ENCODE measurements at places on chromosomes 13 and 19.

DNA sequence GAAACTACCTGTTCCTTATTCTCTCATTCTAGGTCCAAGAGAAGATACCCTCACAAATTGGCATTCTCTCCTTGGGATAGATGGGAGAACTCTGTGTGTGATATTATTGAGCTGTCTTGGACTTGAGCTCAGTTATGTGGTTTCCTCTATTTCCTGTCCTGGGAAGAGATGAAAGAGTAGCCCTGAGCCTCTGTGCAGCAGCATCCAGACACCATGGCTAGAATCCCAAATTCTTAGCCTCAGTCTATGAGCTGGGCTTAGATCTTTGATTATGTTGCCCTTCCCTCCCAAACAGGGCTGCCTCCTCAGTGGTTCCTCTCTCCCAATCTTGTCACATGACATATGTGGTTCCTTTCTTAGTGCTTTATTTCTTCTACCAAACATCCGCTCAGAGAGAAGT, 290.7 kb downstream of the SPRY2 start:
- no peak overlapping the region for H3K27ac ChIP-seq
- H3K27me3 ChIP-seq, result peaks cover 9% of the 10 kb centered on the region
- H3K36me3 ChIP-seq, result no peaks in the 10 kb centered on the region
- peaks cover 35% of the 10 kb centered on the region for H3K4me1 ChIP-seq

GRCh38 chr13:24693862-24694471, 13.8 kb downstream of the ATP12A start:
- H3K36me3 ChIP-seq, result no peaks in the 10 kb centered on the region
- H3K27me3 ChIP-seq, result peaks cover 27% of the 10 kb centered on the region
- H3K4me1 ChIP-seq, result peaks cover 5% of the 10 kb centered on the region
- DNase-seq, result peak; percentile 61
- no peak overlapping the region for H3K27ac ChIP-seq
- peak overlapping the region; percentile 66 for H3K4me3 ChIP-seq

- no peak for DNase-seq
- no peak overlapping the region for H3K27ac ChIP-seq
- no peaks in the 10 kb centered on the region for H3K36me3 ChIP-seq
- peaks cover 48% of the 10 kb centered on the region for H3K27me3 ChIP-seq
- H3K4me1 ChIP-seq, result no peaks in the 10 kb centered on the region
- no peak overlapping the region for H3K4me3 ChIP-seq
These were observed 45.4 kb upstream of the CALM3 start for GRCh38 chr19:46555628-46556280.

- no peak overlapping the region for H3K4me3 ChIP-seq
- H3K27me3 ChIP-seq, result no peaks in the 10 kb centered on the region
- H3K27ac ChIP-seq, result no peak overlapping the region
- no peak for DNase-seq
- peaks cover 25% of the 10 kb centered on the region for H3K36me3 ChIP-seq
These were observed 36.5 kb downstream of the B3GLCT start for GRCh38 chr13:31236211-31236786.

DNA sequence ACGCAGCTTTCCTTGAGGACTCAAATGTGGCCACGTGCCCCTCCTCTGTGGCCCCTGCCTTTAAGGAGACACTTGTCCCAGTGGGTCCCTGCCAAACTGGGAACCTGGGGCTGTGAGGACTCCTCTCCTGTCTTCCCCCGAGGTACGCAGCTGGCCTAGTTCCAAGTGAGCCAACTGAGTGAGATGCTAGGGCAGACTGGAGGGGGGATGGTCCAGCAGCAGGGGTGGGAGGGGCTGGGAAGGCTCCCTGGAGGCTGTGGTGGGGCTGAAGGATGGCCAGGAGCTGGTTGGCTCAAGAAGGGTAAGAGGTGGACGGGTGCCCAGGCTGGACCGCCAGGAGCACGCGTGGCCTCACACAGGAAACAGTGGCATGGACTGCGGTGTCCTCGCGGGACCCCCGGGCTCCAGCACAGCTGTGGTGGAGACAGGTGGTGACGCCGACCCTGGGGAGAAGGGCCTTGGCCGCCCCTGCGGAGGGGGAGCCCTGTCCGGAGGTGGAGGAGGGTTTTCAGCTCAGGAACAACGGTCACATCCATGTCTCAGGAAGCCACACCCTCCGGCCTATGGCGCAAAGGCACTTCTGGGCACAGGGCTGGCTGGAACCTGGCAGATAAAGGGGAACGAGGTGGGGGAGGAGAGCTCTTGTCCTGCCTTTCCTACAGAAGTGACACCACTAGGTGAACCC, 45.8 kb downstream of the MLLT1 start:
- H3K36me3 ChIP-seq, result peaks cover 31% of the 10 kb centered on the region
- H3K27me3 ChIP-seq, result no peaks in the 10 kb centered on the region
- peaks cover 64% of the 10 kb centered on the region for H3K4me1 ChIP-seq
- no peak for DNase-seq
- no peak overlapping the region for H3K4me3 ChIP-seq

DNA sequence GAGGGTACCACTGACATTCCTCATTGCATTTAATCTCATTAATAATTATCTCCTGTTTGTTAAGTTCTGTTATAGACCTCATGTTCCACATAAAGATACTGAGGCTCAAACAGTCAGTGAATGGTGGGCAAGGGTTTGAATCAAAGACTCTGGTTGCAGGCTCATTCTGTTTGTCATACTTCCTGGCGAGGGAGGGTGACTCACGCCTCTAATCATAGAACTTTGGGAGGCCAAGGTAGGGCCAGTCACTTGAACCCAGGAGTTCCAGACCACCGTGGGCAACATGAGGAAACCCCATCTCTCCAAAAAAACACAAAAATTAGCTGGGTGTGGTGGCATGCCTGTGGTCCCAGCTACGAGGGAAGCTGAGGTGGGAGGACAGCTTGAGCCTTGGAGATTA, 220.7 kb upstream of the MIR17HG start:
- peaks cover 4% of the 10 kb centered on the region for H3K27me3 ChIP-seq
- no peak overlapping the region for H3K4me3 ChIP-seq

- H3K36me3 ChIP-seq, result no peaks in the 10 kb centered on the region
- H3K27ac ChIP-seq, result no peak overlapping the region
- H3K4me1 ChIP-seq, result peaks cover 42% of the 10 kb centered on the region
- H3K4me3 ChIP-seq, result no peak overlapping the region
- no peak for DNase-seq
- peaks cover 4% of the 10 kb centered on the region for H3K27me3 ChIP-seq
These were observed 172.4 kb upstream of the UBL3 start for GRCh38 chr13:30022796-30023195.

DNA sequence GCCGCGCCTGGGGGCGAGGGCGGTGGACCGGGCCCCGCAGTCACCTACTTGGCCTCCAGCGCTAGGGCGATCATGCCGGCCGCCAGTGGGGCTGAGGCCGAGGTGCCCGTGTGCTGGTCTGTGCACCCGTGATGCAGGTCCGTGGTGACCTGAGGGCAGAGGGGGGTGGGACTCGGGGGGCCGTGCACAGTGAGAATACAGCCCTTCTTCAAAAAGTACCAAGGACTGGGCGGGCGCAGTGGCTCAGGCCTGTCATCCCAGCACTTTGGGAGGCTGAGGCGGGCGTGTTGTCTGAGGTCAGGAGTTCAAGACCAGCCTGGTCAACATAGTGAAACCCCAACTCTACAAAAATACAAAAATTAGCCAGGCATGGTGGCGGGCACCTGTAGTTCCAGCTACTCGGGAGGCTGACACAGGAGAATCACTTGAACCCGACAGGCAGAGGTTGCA, 5.0 kb upstream of the C19orf25 start:
- H3K4me1 ChIP-seq, result peaks cover 4% of the 10 kb centered on the region
- DNase-seq, result no peak
- H3K36me3 ChIP-seq, result no peaks in the 10 kb centered on the region
- H3K27me3 ChIP-seq, result no peaks in the 10 kb centered on the region
- H3K4me3 ChIP-seq, result no peak overlapping the region
- H3K27ac ChIP-seq, result no peak overlapping the region

DNA sequence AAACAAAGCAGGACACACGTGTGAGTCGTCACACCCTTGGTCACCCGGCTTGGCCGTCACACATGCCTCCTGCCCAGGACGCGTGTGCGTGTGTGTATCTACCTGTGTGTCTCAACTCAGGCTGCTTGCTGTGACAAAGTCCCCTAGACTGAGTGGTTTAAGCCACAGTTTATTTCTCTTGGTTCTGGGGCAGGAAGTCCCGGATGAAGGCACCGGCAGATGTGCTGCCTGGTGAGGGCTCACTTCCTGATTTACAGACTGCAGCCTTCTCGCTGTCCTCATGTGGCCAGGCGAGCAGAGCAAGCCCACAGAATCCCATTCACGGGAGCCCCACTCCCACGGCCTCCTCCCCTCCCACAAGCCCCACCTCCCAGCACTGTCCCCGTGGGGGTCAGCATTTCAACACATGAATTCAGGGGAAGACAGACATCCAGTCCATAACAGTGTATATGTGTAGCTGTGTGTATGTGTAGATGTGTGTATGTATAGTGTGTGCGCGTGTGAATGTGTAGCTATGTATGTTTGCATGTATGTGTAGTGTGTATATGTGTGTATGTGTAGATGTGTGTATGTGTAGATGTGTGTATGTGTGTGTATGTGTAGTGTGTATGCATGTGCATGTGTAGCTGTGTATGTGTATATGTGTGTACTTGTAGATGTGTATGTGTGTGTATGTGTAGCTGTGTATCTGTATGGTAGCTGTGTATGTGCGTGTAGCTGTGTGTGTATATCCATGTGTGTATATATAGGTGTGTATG, 51.5 kb downstream of the MCF2L start:
- DNase-seq, result no peak
- H3K27ac ChIP-seq, result peak overlapping the region; percentile 74
- peaks cover 40% of the 10 kb centered on the region for H3K4me1 ChIP-seq
- H3K36me3 ChIP-seq, result no peaks in the 10 kb centered on the region

- no peaks in the 10 kb centered on the region for H3K27me3 ChIP-seq
- H3K4me1 ChIP-seq, result no peaks in the 10 kb centered on the region
- no peak for DNase-seq
These were observed 460.7 kb downstream of the GPC6 start for GRCh38 chr13:93687261-93687660.

DNA sequence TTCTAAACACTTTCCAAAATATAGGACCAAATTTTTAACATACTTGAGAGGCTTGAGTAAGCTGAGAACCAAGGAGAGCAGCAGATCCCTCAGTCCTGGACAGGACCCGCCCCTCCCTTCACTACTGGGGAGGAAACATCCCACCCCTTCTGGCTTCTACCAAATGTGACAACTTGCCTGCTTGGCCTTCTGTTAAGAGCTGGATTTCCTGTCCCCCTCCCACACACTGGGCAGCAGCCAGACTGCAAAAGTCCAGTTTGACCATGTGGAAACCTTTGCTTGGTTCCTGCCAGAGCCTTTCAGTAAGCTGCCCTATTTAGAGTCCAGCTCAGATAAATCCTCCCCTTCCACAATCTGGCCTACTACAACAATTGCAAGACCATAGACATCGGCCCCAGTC, 84.3 kb downstream of the FGF14 start:
- H3K27me3 ChIP-seq, result peaks cover 5% of the 10 kb centered on the region
- no peak overlapping the region for H3K27ac ChIP-seq
- no peak for DNase-seq
- peaks cover 5% of the 10 kb centered on the region for H3K4me1 ChIP-seq
- H3K4me3 ChIP-seq, result no peak overlapping the region

- peaks cover 5% of the 10 kb centered on the region for H3K4me1 ChIP-seq
- no peaks in the 10 kb centered on the region for H3K36me3 ChIP-seq
These were observed 356.1 kb upstream of the SLITRK1 start for GRCh38 chr13:84238381-84238780.

- no peak for DNase-seq
- H3K4me3 ChIP-seq, result no peak overlapping the region
- peaks cover 6% of the 10 kb centered on the region for H3K4me1 ChIP-seq
These were observed 134.6 kb downstream of the STOML3 start for GRCh38 chr13:38856065-38856464.

DNA sequence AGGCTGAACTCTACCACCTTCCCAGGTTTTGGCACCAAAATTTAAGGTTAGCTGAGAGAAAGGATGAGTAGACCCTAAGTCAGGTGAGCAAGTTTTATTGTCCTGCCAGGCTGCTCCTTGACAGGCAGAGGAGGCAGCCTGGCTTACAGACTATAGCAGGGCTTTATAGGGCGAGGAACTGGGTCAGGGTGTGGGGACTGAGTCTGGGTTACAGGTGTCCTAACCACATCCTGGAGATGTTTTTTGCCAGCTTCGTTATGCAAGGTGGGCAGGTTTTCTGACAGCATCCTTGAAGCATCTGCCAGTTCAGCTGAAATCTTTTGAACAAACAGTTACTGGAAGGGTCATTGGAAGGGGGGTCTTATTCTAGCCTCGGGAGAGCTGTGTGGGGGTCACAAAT, 905.7 kb upstream of the SLITRK5 start:
- H3K4me3 ChIP-seq, result no peak overlapping the region
- no peak for DNase-seq
- no peaks in the 10 kb centered on the region for H3K36me3 ChIP-seq

DNA sequence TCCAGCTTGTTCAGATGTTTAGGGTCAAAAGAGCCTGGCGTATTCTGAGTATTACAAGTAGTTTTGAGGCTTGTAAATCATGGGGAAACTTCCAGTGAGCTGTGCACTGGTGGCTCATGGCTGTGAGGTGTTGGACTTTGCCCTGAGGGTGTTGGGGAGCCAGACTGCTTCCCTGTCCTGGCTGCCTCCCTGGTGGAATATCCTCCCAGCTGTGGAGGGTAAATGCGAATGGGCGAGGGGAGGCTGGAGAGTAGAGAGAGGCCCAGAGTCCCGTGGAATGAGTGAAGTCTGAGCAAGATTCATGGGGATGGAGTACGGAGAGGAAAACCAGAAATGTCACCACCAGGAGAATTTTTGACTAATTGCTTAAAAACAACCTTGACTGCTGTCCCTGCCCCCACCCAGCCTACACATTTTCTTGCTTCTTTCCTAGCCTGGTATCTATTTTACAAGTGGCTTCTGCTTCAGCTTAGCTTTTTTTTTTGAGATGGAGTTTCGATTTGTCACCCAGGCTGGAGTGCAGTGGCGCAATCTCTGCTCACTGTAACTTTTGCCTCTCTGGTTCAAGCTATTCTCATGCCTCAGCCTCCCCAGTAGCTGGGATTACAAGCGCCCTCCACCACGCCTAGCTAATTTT, 3.7 kb downstream of the SNRPA start:
- H3K27ac ChIP-seq, result peak overlapping the region; percentile 85
- H3K36me3 ChIP-seq, result peaks cover 56% of the 10 kb centered on the region
- H3K4me3 ChIP-seq, result peak overlapping the region; percentile 64
- H3K27me3 ChIP-seq, result peaks cover under 1% of the 10 kb centered on the region

- DNase-seq, result no peak
- no peaks in the 10 kb centered on the region for H3K4me1 ChIP-seq
- H3K36me3 ChIP-seq, result peaks cover 9% of the 10 kb centered on the region
- H3K27me3 ChIP-seq, result peaks cover 22% of the 10 kb centered on the region
- H3K27ac ChIP-seq, result no peak overlapping the region
These were observed 27.4 kb downstream of the C13orf42 start for GRCh38 chr13:51083706-51084105.

GRCh38 chr13:43991773-43992201, 112.1 kb downstream of the LACC1 start:
- peaks cover 7% of the 10 kb centered on the region for H3K4me1 ChIP-seq
- peaks cover 12% of the 10 kb centered on the region for H3K27me3 ChIP-seq
- no peak overlapping the region for H3K4me3 ChIP-seq

GRCh38 chr19:47028195-47028601, 8.6 kb downstream of the NPAS1 start:
- no peak overlapping the region for H3K27ac ChIP-seq
- peaks cover 93% of the 10 kb centered on the region for H3K27me3 ChIP-seq
- no peak overlapping the region for H3K4me3 ChIP-seq
- peaks cover 13% of the 10 kb centered on the region for H3K4me1 ChIP-seq

- H3K4me1 ChIP-seq, result peaks cover 12% of the 10 kb centered on the region
- no peak for DNase-seq
- peaks cover 6% of the 10 kb centered on the region for H3K36me3 ChIP-seq
- H3K4me3 ChIP-seq, result no peak overlapping the region
- H3K27ac ChIP-seq, result no peak overlapping the region
These were observed 75.7 kb downstream of the MAP4K1 start for GRCh38 chr19:38542040-38542439.

Measured in nephron progenitor cell (in vitro differentiated cells).